ENCODE measurements at places on chromosomes 3 and 15.

DNA sequence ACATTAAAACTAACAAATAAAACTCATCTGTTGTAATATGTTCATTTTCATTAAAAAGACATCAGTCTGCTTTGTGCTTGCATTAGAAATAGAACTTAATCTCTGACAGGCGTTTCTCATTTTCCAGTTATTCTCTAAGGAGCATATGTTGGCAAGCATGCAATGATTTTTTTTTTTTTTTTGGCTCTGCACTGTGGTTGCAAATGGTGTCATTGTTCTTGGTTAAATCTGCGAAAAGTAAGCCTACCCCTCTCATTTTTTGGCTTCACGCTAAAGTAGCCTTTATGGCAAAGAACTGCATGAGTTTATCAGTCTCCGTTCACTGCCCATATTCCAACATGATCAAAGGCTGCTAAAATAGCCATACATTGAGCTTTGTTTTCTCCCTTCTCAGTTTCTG is 403.2 kb downstream of the MECOM start:
- DNase-seq: no peak

GRCh38 chr15:99995543-99995942 is 262.3 kb upstream of the LYSMD4 start:
- DNase-seq: no peak

DNA sequence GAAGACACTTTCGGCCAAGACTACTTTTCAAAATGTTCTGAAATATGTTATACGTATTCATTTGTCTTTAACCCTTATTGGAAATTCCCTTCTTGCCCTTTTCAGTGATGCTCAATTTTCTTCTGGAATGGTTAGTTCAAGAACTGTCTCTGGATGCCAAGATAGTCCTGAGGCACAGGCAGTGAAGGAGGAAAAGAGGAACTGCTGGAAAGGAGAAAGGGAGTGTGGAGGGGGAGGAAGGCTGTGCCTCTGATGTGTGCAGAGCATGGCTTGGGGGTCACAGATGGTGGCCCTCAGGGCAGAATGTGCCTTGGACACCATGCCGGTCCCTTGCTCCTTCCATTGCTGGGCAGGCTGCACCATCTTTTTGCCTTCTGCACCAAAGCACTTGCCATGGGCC is 73.7 kb downstream of the CEP63 start:
- no peak for DNase-seq

GRCh38 chr3:188076176-188076575 is 77.8 kb upstream of the LPP start:
- peak; percentile 72 for DNase-seq

DNA sequence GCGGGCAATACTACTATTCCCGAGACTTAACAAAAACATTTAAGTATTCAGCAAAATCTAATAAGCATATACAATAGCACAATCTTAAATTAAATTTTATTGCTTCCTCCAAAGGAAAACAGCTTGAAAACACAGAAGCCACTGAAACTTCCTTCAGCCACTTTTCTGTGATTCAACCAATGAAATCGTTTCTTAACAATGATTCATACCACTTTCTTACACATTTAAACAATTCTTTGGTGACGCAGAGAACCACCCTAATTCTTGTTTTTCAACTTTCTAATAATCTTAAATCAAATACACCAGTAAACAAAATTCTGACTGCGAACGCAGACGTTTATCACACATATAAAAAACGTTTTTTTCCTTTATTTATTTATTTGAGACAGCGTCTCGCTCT is 4.1 kb downstream of the TJP1 start:
- no peak for DNase-seq

DNA sequence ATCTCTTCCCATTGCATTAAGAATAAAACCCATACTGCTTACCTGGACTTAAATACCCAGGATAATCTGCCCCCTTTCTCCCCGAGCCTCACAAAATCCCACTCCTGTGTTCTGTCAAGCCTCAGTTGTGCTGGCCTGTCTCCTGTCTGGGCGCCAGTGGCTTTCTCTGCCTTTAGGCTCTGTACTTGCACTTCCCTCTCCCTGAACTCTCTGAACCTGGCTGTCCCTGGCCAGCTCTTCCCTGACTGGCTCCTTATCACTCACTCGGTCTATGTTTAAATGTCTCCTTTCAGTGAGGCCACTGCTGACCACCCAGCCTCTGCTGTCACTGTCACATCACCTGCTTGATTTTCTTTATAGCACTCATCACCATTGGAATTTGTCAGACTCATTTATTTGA is 382.7 kb upstream of the PPP2R3A start:
- no peak for DNase-seq

DNA sequence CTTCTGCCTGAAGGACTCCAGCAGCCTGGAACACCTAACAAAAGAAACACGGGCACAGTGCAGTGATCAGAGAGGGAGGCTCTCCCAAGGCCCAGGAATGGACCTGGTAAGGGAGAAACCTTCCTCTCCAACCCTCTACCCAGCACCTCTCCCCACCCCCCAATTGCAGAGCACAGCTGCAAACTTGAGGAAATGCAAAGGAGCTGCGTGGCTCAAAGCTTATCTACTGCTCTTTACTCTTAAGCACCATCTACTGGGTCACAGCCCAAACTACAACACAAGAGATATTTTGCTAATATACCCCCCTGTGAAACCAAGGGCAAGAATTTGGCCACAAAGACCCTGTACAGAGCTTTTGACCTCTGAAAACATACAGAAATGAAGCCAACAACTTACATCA is 328.3 kb downstream of the OXSM start:
- DNase-seq: no peak

DNA sequence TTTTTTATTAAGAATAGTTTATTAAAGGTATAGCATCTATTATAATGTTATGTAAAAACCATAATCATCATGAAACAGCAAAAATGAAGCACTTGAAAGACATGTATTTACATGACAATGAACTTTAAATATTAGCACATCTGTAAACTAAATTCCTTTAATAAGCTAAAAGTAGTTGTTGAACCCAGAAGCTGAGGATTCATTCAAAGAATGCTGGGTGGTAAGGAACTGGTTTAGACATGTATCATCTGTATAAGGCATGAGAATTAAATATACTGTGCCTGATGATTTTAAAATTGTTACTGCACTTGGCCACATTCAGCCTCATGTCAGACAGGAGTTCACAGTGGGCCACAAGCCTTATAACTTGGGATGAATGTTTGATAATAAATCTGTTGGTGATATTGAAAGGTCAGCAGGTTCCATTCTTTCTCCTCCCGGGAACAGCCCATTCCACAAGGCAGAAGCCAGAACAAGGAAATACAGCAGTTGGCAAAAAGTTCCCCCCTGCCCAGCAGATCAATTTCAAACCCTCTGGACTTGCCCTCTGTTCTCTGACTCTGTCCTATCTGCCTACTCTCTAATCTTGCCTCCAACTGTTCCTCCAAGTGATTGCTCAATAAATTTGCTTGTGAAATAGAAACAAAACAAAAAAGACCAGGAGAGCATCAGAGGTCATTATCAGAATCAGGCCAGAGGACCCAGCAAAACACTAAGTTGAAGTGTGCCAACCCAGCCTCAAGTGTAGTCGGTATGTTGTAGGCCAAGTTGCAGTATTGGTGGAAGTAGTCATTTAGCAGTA is 49.8 kb upstream of the TEX264 start:
- DNase-seq: no peak

DNA sequence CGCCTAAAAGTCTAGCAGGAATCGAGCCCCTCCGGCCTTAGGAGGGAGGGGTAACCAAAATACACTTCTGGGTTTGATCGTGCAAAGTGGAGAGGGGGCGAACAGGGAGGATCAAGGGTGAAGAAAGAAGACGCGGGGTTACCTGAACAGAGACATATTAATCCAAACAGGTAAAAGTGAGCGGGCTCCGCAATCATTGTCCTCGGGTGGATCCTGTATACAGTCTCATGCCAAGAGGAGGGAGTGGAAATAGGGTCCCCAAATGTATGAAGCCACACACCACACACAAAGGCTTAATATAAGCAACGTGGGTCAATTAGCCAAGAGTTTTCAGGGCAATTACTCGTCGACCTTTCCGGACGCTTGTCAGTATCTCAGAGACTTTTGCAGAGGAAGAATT is 749.5 kb downstream of the ROBO1 start:
- DNase-seq: no peak

DNA sequence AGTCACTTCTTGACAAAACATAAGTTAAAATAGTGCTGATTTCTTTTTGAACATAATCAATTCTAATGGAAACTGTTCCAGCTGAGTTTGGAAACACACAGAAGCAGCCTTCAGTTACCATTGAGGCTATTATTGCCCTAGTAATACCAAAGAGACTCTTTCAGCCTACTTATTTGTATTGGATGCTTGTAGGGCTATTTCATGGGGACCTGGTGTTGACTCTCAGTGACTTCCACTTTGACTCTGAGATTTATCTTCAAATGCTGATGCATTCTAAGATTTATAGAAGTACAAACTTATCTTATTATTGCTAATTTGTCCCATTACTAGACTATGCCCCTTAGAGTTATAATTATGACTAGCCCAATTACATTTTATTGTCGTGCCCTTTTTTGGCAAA is 67.4 kb downstream of the CMSS1 start:
- DNase-seq: no peak

GRCh38 chr3:72344236-72344635 is 504.0 kb downstream of the SHQ1 start:
- DNase-seq: no peak

DNA sequence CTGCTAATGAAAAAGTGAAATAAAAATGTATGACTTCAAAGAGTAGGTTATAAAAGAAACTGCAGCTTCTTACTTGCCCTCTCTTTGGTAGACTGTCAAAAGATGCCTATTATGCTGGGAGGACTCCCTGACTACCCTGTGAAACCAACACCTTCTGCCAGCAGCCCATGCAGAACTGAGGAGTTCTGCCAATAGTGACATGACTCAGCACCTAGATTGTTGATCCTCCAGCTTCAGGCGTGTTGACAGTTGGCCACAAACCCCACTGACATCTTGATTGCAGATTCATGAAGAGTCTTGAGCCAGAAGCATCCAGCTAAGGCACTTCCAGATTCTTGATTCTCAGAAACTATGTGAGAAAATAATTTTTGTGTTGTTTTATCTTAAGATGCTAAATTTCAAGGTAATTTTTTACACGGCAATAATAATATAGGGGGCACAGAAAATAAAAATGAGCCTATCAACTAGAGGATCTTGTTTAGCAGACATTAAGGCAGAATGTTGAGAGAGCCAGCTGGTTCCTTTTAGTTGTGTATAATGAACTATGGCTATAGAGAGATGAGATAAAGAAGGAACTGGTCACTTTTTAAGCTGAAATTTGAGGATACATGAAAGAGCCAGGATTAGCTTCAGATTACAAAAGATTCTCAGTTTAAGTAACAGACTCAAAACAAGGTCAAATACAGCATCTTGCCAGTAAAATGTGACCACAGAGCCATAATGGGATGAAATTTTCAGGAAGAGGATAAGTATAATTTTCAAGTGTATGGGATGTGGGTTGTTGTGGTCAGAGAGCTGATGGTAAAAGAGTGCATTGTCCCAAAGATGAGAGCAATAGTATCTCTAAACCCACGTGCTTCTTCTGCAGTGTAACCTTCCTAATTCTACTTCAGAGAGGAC is 588.7 kb upstream of the CBLB start:
- no peak for DNase-seq

DNA sequence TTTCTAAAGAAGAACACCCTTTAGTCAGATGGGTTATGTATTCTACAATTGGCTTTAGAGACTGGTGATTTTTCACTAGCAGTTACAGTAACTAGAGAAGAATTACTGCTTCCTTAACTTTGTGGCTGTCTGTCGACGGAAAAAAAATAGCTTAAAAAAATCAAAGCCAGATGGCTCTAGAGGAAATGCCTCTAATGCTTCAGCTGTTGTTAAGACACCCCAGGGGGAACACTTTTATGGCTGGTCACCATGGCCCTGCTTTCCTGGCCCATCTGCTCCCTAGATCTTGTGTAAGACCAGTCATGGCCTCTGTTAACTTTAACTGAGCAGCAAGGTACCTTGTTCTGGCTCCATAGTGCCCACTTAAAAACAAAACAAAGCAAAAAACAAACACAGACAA is 198.6 kb upstream of the PLSCR5 start:
- no peak for DNase-seq

DNA sequence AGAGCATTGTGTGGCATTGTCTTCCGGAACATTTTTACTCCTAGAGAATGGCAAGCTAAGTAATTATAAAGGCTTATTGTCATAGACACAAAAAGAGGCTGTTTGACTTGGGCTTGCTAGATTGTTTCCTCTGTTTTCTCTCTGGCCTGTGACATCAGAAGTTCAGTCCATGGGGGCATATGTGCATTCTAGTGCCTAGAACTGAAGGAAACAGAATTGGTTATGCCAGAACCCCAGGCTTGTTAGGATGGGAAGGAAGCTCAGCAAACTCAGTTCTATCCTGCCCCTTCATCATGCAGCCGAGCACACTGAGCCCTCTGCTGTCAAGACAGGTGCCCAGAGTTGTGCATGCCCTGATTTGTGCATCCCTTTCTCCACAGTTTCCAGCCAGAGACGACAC is 131.3 kb downstream of the PDE8A start:
- DNase-seq: peak; percentile 51

GRCh38 chr3:189803254-189803653 is 172.1 kb downstream of the TP63 start:
- DNase-seq: no peak

GRCh38 chr3:133295199-133295901 is 104.5 kb upstream of the BFSP2 start:
- no peak for DNase-seq

DNA sequence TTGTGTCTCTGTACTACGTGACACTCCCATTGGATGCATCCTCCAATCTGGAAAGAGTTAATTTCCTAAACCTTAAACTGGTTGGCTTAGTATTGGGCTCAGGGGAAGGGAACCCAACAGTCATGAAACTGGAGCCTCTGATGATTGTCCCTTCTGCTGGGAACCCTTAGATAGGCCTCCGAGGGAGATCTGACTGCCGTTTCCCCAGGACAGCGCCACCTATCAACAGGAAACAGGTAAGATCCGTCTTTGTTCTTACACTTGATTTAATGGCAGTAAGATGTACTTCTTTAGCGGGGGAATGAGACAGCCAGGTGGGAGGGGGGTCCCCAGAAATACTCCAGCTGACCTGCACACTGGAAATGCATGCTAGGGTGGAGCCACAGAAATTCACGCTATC is 1749.6 kb downstream of the SI start:
- DNase-seq: no peak

GRCh38 chr15:69578787-69579583 is 126.4 kb downstream of the RPLP1 start:
- no peak for DNase-seq

- no peak for DNase-seq
These were observed 280.1 kb upstream of the RASGRP1 start for GRCh38 chr15:38844736-38845135.

GRCh38 chr3:190676481-190676880 is 162.6 kb downstream of the IL1RAP start:
- DNase-seq: no peak

DNA sequence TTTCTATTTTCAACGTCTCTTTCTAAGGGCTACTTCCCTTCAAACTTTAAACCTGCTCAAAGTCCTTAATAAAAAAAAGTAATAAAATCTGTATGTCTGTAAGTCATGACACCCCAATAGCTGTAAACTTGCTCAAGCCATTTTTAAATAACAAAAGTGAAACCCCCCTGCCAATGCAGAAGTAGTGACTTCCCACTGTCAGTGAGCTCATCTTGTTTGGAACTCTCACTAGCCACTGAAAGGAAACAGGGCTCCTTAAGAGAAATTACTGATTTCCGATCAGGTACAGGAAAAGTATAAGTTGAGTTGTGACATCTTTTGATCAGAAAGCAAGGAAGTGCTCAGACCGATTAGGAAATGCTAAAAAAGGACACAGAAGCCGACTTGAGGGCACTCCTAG is 27.6 kb upstream of the GPR171 start:
- no peak for DNase-seq

GRCh38 chr15:55260562-55261131 is 29.0 kb downstream of the RAB27A start:
- no peak for DNase-seq

GRCh38 chr15:68651916-68652525 is 73.2 kb downstream of the CORO2B start:
- peak; percentile 70 for DNase-seq

Data from substantia nigra (tissue), 51 donors.